COR-L47 (cell line): ENCODE measurements at places on chromosomes 2 and 18.

DNA sequence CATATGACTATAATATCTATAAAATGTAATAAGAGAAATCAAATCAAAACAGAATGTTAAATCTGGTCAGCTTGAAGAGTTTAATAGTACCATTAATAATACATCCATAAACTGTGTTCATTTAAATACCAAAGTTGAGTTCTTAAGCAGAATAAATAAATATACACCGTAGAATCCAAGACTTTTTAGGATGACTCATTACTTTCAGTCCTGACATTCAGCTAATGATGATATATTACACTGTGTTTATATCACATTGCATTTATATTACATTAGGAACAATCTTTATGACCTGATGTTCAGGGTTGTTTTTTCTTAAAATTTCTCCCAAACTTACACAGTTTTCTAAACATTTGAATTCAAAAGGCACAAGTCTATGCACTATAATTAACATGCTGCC, 331.3 kb downstream of the SS18 start:
- DNase-seq: no peak

GRCh38 chr2:129762386-129763189, 216.9 kb upstream of the RAB6C start:
- DNase-seq: no peak

DNA sequence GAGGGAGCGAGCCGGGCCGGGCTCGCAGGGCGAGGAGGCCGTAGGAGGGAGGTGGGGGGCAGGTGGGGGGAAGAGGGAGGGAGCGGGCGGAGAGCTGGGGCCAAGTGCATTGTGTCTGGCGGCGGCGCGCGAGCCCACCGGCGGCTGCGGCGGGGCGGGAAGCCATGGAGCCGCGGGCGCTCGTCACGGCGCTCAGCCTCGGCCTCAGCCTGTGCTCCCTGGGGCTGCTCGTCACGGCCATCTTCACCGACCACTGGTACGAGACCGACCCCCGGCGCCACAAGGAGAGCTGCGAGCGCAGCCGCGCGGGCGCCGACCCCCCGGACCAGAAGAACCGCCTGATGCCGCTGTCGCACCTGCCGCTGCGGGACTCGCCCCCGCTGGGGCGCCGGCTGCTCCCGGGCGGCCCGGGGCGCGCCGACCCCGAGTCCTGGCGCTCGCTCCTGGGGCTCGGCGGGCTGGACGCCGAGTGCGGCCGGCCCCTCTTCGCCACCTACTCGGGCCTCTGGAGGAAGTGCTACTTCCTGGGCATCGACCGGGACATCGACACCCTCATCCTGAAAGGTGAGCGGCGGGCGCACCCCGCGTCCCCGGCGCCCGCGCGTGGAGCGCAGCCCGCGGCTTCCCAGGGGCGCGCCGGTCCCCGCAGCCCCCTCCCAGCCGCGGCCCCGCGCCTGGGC, at the start of gene TMEM178A:
TSS of gene TMEM178A (plus strand) at position 107 of the 680 bp plus-strand sequence. CDS start at position 165, 58 bp downstream.
- DNase-seq: no peak

GRCh38 chr2:8408560-8409460, 273.0 kb upstream of the ID2 start:
- no peak for DNase-seq

- DNase-seq: no peak
Measured at GRCh38 chr2:232501331-232501771, 13.7 kb upstream of the ECEL1 start.

DNA sequence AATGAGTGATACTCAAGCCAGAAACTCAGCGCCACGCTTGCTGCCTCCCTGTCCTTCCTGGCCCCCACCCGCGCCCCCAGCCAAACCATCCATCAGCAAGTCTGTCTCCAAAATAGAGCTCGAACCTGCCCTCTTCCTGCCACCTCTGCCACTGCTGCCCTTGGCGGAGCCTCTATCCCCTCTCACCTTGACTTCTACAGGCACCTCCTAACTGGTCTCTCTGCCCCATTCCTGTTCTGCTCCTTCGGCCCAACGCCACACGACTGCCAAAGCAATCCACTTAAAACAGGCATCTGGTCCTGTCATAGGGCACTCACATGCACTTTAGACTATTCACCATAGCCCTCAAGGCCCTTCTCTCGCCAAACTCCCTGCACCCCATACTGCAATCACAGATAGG, 210.3 kb upstream of the SMAD2 start:
- DNase-seq: no peak

- no peak for DNase-seq
Measured at GRCh38 chr2:189441709-189442074, 418 bp downstream of the WDR75 start.

DNA sequence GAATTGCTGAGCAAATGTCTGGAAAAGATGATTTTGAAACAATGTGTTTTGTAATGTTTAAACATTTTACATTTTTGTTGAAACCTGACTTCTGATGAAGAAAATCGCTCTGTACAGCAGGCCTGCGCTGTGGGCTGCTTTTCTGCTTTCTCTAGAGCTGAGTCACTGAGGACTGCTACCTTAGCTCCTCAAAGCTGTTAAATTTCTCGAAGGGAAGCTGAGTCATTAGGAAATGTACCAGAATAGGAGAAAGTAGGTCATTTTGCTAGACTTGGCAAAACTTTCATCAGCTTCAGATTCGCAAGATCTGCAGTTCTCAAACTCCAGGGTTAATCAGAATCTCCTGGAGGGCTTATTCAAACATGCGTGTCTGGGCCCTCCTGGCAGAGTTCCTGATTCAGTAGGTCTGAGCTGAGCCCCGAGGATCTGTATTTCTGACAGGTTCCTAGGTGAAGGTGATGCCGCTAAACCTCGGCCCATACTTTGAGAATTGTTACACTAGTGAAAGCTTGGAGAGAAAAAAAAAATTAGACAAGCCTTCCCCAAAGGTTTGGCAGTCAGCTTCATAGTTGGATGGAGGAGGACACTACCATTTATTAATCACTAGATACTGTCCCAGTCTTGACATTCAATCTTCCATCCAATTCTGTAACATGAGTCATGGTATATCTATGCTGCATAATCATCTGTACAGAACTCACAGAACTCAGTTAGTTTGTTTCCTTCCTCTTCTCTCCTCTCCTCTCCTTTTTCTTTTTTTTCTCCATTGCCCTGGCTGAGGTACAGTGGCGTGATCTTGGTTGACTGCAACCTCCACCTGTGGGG, 297.6 kb downstream of the PARD3B start:
- DNase-seq: no peak

- no peak for DNase-seq
Measured at GRCh38 chr2:187475499-187476248, 27.6 kb upstream of the CALCRL start.

- no peak for DNase-seq
Measured at GRCh38 chr2:43100883-43101662, 125.3 kb downstream of the ZFP36L2 start.

DNA sequence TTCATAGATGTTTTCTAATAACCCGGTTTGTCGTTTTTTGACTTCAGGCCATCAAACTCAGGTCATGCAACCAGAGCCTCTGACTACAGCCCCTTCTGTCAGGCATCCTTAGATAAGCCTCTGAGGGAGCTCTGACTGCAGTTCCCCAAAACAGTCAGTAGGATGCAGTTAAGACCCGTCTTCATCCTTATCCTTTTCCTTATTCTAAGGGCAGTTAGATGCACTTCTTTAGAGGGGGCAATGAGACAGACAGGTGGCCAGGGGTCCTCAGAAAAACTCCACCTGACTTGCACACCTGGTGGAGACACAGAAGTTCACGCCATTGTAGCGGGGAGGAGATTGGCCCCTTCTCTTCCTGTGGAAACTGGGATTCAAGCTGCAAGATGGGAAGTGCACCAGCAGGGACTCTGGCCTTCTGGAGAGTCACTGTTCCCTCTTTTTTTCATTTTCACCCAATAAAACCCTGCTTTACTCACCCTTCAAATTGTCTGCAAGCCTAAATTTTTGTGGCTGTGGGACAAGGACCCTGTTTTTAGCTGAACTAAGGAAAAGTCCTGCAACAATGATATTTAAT, 104.8 kb upstream of the TFPI start:
- no peak for DNase-seq

GRCh38 chr2:120110062-120110362, 97.1 kb downstream of the EPB41L5 start:
- DNase-seq: no peak
